Osteocyte (in vitro differentiated cells): ENCODE measurements at places on chromosomes 16 and 17. TPM values are rescaled to one million over a fixed set of nuclear protein-coding genes. Genes with fewer than 3 reads are reported as not detected.

ARL4D gene
- total RNA-seq, result 17.2 and 19.3 TPM in 2 replicates

- H3K27ac ChIP-seq, result no peak overlapping the region
- no peaks in the 10 kb centered on the region for H3K36me3 ChIP-seq
- H3K27me3 ChIP-seq, result peaks cover 18% of the 10 kb centered on the region
- H3K4me1 ChIP-seq, result peaks cover 6% of the 10 kb centered on the region
- no peak for DNase-seq
These were observed 12.7 kb downstream of the SLC5A11 start for GRCh38 chr16:24858219-24859041.

GRCh38 chr17:68356520-68356919 lies 65.2 kb downstream of the ARSG start:
- no peak overlapping the region for H3K27ac ChIP-seq
- no peaks in the 10 kb centered on the region for H3K27me3 ChIP-seq
- H3K36me3 ChIP-seq, result no peaks in the 10 kb centered on the region
- peaks cover 14% of the 10 kb centered on the region for H3K4me1 ChIP-seq

GRCh38 chr16:88719267-88719932 lies 13.1 kb downstream of the CTU2 start:
- no peak for DNase-seq
- no peak overlapping the region for H3K27ac ChIP-seq
- H3K27me3 ChIP-seq, result no peaks in the 10 kb centered on the region
- H3K4me3 ChIP-seq, result no peak overlapping the region

- no peak overlapping the region for H3K4me3 ChIP-seq
- H3K36me3 ChIP-seq, result no peaks in the 10 kb centered on the region
- H3K4me1 ChIP-seq, result peaks cover 21% of the 10 kb centered on the region
- H3K27ac ChIP-seq, result no peak overlapping the region
These were observed 7.4 kb downstream of the XYLT1 start for GRCh38 chr16:17463335-17463734.

EVPL gene
- not detected in 2 replicates for total RNA-seq

MYO15B gene
- total RNA-seq, result 40.8 and 42.5 TPM in 2 replicates

GRCh38 chr16:85136213-85136701 lies 24.0 kb upstream of the CIBAR2 start:
- no peak overlapping the region for H3K4me3 ChIP-seq
- H3K27me3 ChIP-seq, result no peaks in the 10 kb centered on the region
- peaks cover 27% of the 10 kb centered on the region for H3K4me1 ChIP-seq
- no peaks in the 10 kb centered on the region for H3K36me3 ChIP-seq
- no peak overlapping the region for H3K27ac ChIP-seq

DNA sequence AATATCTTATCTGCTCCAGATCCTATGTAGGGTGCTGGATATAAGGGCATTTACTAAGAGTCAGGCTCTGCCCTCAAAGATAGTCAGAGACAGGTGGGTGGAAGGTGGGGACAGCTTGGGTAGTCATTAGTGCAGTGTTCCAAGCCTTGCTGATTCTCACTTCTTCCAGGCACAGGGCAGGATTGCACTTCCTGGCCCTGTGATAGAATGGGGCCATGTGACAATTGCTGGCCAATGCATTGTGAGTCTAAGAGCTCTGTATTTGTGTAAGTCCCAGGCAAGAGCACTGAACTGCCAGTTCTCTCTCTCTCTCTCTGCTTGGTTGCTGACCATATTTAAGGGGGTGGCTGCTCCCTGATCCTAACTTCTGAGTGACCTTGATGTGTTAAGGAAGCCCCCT lies 112.1 kb downstream of the C16orf78 start:
- H3K36me3 ChIP-seq, result peaks cover 2% of the 10 kb centered on the region
- H3K27me3 ChIP-seq, result peaks cover 41% of the 10 kb centered on the region
- no peak for DNase-seq
- H3K4me1 ChIP-seq, result no peaks in the 10 kb centered on the region

DNA sequence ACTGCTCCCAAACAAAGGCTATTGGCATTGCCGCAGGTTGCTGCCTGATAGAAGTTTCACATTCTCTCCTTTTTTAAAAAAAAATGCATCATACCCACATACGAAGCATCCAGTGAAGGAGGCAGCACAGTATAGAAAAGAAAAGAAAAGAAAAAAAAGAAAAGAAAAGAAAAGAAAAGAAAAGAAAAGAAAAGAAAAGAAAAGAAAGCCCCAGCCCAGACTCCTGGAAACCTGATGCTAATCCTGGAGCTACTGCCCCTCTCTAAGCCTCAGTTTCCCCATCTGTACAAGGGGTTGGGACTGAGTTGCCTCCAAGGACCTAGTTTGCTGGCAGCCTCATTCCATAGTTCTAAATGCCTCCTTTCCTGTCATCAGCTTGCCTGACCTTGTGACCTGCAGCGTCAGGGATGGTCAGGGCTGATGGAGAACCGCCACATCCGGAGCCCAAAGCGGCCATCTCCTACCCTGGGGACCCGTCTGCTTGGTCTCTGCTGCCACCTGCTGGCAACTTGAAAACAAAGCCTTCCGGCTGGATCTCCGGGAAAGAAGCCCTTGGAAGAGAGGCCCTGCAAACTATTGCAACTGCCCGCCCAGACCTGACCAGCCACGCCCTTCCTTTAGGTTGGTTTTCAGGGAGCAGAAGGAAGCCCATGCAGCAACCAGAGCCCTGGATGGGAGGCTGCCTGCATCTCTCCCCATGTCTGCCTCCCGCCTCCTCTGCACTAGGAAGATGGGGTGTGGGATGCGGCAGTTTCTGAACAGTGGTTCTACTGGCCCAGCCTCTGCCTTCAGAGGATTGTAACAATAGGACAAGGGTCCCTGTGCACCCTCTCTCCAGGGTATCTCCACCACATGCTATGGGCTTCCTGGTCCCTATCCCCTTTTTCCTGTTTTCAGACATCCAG lies 13.0 kb downstream of the AIPL1 start:
- H3K36me3 ChIP-seq, result no peaks in the 10 kb centered on the region
- no peak overlapping the region for H3K4me3 ChIP-seq
- peaks cover 4% of the 10 kb centered on the region for H3K27me3 ChIP-seq
- H3K27ac ChIP-seq, result no peak overlapping the region

DNA sequence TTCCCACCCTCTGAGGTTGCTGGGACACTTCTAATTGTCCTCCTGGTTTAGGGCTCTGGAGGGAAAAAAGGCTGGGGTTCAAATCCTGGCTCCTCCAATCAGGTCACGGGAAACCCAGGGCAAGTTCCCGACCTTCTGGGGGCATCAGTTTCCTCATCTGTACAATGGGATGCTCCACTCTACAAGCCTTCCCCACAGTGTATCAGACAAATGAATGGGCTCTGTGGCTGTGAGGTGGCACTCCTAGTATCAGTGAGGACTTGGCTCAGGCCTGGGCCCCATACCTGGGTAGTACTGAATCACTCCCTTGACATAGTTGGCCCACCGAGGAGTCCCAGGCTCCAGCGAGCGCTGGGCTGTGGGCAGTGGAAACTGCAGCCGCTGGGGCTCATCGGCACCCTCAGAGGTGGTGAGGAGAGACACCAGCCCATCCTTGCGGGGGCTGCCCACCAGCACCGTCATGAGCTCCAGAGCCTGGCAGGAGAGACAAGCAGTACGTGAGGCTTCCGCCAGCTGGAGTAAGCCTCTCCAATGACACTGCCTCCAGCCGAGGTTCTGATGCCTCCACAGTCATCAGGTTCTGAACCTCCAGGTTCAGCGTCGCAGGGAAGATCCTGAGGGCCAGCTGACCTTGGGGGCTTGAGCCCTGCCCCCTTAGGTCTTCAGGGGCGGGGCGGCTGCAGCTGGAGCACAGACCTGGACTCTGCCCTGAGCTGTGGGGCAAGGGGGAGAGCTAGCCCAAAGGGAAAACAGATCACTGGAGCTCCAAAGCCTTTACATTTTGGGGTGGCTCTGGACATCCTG lies 1.2 kb downstream of the GALK1 start:
- H3K27ac ChIP-seq, result peak overlapping the region; percentile 56
- peaks cover 21% of the 10 kb centered on the region for H3K4me1 ChIP-seq
- no peaks in the 10 kb centered on the region for H3K27me3 ChIP-seq
- DNase-seq, result no peak
